ENCODE measurements at places on chromosomes 5 and 9.

- DNase-seq = no peak
These were observed 120.6 kb downstream of the PAM start for GRCh38 chr5:102875721-102876123.

GRCh38 chr5:166625210-166625865, 1666.1 kb upstream of the WWC1 start:
- DNase-seq = no peak

GRCh38 chr5:174223355-174223754, 177.8 kb downstream of the NSG2 start:
- no peak for DNase-seq

DNA sequence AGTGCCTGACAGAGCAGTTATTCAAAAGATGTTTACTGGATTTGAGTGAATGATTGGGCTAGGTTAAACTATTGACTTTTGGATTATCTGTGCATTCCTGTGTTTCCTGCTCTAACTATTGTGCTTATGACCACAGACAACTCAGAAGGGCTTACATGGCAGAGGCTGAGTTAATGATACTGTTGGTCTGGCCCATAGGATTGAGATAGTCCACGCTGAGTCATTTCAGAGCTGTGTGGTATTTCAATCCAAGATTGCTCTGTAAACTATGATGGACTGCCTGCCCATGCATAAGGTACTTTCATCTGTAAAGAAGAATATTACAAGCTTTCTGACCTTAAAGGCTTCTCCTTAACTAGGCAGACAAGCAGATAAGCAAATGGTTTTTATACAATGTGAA, 49.1 kb upstream of the SLIT3 start:
- no peak for DNase-seq

DNA sequence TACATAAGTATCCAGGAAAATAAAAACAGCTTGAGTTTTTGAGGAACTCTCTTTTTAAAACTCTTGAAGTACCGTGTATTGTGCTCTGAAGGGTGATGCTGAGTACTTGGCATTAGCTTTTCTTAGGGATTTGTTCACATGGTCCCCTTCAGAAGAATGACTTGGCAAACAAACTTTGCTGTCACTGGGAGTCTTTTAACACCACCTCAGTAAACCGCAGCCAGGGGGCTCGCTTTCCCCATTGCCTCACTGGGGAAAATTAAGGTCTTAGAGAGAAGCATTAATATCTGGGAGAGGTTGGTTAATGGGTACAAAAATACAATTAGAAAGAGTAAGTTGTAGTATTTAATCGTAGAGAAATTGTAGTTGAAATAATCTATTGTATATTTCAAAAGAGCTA, 105.9 kb upstream of the DAP start:
- DNase-seq = no peak

DNA sequence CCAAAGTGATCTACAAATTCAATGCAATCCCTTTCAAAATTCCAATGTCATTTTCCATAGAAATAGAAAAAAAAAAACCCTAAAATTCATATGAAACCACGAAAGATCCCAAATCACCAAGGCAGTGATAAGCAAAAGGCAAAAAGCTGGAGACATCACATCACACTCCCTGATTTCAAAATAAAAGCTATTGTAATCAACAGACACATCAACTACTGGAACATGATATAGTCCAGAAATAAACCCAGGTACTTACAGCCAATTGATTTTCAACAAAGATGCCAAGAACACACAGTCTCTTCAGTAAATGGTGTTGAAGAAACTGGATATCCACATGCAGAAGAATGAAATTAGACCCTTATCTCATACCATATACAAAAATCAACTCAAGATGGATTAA, 224.0 kb downstream of the WDR70 start:
- no peak for DNase-seq

- no peak for DNase-seq
These were observed 70.3 kb upstream of the EQTN start for GRCh38 chr9:27367175-27367798.
